Aorta (tissue), 5 donors: ENCODE measurements at places on chromosomes 12 and 14. TPM values are rescaled to one million over a fixed set of nuclear protein-coding genes. Genes with fewer than 3 reads are reported as not detected.

DNA sequence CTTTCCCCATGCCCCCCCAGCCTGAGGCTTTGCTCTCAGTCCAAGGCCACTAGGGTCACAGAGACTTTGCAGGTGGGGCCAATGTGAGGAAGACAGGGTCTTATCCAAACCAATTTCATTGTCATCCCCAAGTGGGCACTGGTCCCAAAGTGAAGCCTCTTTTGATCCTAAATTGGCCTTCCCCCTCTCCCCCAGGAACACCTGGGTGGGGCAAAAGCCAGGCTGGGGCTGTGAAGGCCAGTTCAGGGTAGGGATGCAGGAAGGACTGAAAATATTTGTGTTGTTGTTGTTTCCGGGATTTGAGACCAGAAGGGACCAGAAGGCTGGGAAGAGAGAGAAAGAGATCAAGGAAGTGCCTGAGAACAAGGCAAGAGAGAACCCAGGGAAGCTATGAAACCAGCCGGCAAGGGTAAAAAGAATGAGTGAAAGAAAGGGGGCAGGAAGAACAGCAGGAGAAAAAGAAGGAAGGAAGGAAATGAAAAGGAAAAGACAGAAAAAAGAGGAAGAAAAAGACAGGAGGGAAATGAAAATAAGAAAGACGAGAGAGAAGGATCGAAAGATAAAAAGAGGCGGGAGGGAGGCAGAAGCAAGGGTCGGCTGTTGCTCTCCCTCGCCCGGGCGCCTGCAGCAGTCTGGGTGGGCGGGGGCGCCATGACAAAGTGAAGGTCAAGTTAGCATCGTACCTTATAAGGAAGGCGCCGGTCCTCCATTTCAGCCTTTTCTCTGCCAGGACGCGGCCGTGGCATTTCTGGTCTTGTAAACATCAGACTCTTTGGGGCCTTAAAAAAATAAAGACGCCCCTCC, 7.4 kb upstream of the HOXC11 start:
- DNase-seq = peak; percentile 88

GRCh38 chr12:50055831-50056638, 1.4 kb upstream of the ASIC1 start:
- DNase-seq = peak; percentile 29

DNA sequence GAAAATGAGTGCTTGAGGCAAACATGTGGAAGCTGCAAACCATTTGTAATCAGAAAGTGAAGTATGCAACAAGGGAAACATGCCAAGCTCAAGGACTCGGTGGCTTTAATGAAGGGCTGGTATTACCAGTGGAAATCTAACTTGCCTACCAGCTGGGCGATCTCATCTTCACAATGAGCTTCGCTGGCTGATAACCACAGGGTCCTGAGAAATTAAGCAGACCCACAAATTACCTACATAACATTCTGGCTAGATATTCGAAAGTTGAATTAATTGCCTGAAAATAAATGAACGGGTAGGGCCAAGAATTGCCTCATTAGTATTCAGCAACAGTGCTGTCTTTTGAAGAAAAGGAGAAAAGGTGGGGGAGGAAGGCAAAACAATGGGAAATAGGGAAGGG, 439.4 kb downstream of the PDZRN4 start:
- no peak for DNase-seq

DNA sequence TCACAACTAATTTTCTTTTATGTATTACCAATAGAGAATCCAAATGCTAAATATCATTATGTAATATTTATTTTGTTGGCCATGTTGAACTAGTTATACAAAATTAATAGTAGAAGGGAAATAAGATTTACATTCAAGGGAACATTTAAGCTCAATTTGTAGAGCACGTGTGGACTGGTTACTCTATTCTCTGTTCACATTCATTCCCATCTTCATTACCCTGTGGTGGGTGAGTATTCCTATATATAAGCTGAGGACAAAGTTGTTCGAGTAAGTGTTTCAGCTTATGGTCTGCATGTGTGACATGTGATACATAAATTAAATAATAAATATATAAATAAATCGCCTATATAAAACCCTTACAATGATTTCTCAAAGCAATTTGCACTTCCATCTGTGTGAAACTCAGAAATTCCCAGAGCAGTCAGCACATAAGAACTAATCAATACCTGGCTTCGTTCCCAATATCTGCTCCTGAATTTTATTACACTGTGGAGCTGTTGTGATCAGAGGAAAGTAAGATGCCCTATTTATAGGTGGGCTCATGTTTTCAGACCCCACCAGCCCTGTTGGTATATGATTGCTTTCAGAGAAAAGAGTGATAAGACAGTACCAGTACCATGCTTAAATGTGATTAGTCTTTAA, 308.2 kb upstream of the DCN start:
- no peak for DNase-seq

DNA sequence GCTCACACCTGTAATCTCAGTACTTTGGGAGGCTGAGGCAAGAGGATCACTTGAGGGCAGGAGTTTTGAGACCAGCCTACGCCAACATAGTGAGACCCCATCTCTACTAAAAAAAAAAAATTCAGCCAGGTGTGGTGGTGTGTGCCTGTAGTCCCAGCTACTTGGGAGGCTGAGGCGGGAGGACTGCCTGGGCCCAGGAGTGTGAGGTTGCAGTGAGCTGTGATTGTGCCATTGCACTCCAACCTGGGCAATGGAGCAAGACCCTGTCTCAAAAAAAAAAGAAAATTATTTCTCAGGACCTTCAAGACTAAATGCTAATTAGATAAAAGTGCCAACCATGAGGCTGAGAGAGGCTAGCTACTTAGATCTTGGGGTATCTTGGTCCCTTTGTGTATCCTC, 23.5 kb downstream of the OTUB2 start:
- no peak for DNase-seq

- no peak for DNase-seq
Observed at GRCh38 chr14:102926104-102926503, 3.6 kb downstream of the AMN start.

Gene CLEC4C
- total RNA-seq = not detected

DNA sequence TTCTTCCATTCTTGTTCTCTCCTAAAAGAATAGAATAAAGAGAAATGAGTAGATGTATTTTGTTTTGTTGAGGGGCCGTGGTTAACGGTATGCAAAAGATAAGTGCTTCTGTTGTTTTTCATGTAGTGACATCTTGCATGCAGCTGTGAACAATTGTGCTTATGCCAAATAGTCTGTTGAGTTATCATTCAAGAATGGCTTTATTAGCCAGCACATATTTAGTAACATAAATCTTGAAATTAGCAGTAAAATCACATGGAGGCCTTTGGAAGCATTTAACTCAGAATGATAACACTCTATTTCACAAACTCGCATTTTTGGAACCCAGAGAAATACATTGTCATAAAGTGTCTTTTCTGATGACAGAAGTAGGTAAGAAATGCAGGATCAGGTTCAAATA, 1772.0 kb upstream of the FLRT2 start:
- no peak for DNase-seq

DNA sequence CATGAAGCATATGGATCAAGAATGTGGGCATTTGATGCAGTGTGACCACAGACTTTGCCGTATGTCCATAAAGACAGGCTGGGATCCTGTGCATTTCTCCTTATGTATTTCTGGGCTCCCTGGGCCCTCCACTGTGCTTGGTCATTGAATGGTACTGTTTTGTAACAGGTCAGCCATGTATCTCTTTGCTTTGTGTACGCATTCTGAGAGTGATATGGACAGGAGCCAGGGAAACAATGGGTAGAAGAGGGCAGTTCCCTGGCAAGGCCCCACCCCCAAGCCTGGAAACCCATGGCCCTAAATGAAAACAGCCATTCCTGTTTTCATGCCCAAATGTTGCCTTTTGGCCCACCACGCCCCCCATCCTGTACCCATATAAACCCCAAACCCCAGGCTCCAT, 15.2 kb upstream of the FBXO34 start:
- no peak for DNase-seq

DNA sequence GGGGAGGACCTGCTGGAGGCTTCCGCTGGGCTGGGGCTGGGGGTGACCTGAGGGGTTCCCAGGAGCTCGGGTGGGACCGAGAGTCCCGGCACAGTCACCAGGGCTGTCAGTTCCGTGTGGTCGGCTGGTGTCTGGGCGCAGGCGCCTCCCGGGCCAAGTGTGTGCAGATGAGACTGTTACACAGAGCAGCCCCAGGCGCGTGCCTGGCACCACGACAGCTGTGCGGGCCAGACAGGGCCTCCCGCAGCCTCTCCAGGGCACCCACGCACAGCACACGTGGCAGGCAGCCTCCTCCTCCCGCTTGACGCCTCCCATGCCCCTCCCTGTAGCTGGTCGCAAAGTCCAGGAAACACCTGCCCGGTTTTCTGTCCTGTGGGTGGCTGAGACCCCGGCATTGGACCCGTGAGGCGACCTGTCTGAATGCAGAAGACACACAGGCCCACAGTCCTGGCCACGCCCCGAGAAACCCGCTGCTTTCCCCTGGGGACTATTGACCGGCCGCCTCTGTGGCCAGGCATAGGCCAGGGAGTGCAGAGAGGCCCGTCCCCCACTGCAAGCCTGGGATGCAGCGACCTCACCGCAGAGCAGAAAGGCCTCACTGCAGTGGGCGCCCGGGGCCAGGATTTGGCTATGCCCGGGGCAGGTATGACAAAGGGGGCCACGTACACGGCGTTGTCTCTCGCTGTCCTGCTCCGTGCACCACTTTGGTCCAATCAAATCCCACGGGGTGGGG, 12.1 kb upstream of the GALNT9 start:
- DNase-seq = no peak

- no peak for DNase-seq
Observed at GRCh38 chr14:74492776-74493342, at the start of gene NPC2. NPC2 (minus strand) TSS chr14:74493305; CDS start chr14:74493274, 31 bp downstream.

GRCh38 chr14:94103554-94104150, 6.9 kb upstream of the IFI27 start:
- no peak for DNase-seq

DNA sequence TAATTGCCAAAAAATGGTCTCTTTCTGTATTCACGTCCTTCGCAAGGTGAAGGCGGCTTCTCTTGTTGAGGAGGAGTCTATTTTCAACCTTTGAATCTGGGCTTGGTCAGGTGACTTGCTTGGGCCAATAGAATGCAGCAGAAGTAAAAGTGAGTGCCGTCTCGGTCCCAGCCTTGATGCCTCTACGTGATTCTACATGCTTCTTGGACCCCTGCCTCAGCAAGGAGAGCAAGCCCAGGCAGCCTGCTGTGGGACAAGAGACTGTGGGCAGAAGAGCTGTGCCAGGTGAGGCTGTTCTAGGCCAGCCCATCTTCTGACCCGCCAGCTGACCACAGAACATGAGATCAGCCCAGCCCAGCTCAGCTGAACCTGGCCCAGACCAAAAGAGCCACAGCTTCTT, 39.1 kb upstream of the CCDC63 start:
- DNase-seq = no peak

- peak; percentile 61 for DNase-seq
Observed at GRCh38 chr14:104443391-104444158, 136.0 kb upstream of the C14orf180 start.

GRCh38 chr12:3628629-3629028, 124.3 kb downstream of the CRACR2A start:
- DNase-seq = no peak

- DNase-seq = no peak
Observed at GRCh38 chr12:38113991-38114390, 202.6 kb upstream of the ALG10B start.

DNA sequence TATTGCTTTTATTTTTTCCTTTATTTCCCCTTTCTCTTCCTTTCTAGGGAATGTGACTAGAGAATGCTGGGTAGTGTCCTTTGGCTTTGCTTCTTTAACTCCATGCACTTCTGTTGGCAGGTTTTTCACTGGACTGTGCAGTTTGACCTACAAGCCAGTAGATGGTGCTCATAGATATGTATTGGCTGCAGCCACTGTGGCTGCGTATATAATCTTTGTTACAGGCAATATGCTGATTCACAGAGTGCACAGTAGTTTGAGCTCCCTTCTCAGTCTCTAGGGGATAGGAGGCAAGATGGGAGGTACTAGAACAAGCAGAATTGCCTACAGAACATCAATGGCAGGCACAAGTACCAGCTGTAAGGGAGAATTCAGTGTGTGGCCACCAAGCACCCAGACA, 503.5 kb downstream of the LRFN5 start:
- DNase-seq = no peak

DNA sequence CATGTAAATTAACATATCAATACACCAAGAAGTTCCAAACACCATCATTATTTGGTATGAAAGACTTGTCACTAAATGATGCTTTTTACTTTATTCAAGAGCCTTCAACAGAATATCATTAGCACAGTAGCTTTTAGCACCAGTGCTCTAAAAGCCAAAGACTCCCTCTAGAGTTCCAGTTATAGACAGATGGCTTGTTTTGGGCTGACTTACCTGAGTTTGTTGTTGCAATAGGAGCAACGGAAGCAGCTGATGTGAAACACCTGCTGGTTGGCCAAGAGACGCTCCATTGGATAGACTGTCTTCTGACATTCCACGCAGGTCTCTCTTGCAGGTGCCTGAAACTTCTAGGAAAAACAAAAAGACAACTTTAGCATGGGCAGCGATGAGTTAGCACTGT, 14.5 kb upstream of the CERS5 start:
- DNase-seq = no peak

DNA sequence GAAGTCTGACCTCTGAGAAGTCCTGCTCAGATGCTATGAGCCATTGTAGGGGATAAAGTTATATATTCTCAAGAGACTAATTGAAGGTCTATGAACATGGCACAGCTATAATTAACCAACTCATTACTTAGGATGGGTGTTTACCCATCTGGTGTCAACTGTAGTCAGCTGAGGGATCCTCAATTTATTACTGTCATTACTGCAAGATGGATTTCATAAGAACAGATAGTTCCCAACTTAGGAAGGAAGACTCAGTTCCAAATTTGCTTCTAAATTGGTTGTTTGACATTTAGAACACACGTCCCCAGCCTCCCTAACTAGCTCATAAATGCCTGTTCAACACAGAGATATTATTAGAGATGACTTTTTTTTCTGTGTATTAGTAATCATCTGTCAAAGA, 81.4 kb downstream of the FRMD6 start:
- no peak for DNase-seq

DNA sequence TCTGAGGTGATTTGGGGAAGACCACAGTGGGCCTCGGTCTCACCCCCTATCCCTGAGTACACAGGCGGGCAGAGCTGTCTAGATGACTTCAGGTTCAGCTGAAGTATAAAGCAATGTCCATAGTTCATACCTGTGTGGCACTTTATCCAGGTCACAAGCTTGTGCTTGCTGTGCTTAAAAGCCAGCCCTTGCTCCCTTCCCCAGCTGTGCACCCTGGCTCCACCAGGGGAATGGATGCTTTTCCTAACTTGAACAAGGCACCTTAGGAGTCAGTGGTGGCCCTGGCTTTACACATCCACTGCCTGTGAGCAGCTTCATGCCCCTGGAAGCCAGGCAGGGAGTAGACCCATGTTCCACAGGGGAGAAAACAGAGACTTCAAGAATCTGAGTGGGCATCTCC, 5.5 kb downstream of the CARMIL3 start:
- no peak for DNase-seq

Gene GPR137C
- 1.7 TPM for total RNA-seq

Gene ANKRD33
- not detected for total RNA-seq

DNA sequence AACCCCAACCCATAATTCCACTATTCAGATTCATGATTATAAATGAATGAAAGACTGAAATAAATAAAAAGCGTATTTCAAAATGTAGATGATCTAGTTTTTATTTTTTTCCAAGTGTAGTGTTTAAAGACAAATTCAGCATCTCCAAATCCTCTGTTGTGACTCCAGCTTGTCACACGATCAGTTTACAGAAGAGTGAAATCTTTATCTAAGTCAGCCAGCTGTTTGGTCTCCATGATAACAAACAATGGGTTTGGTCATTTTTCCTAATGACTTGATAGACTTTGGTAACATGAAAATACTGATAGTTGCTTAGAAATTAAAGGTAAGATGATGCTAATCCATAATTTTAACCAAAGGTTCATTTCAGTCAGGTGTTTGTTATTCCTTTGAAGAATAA, 114.5 kb upstream of the RASSF8 start:
- DNase-seq = no peak

- no peak for DNase-seq
Observed at GRCh38 chr12:116916714-116917114, 6.0 kb downstream of the FBXW8 start.
